ENCODE measurements at places on chromosomes 7 and 10.

GRCh38 chr10:110857265-110858171 lies 14.2 kb upstream of the PDCD4 start:
- DNase-seq, result no peak

DNA sequence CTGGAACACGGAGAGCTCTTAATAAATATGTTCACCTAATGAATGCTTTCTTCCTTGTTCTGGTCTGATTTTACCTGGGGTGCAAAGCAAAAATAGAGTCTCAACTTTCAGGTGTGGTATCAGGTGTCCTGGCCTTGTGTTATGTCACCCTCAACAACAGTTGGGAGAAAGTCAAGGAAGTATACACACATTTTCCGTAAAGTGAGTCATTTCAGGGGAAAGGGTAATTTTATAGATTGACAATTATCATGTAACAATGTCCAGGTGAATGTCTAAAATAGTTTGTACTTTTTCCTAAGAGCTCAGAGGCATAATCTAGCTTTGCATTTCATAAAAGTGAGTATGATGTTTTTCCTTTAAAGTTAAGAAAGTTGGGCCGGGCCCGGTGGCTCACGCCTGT lies 287.4 kb downstream of the SKIDA1 start:
- no peak for DNase-seq

- no peak for DNase-seq
Observed at GRCh38 chr7:73896454-73896853, 35.5 kb downstream of the TMEM270 start.

GRCh38 chr7:13920053-13920697 lies 69.3 kb downstream of the ETV1 start:
- no peak for DNase-seq

- DNase-seq, result peak; percentile 69
Observed at GRCh38 chr7:157389951-157390730, 53.3 kb downstream of the DNAJB6 start.

DNA sequence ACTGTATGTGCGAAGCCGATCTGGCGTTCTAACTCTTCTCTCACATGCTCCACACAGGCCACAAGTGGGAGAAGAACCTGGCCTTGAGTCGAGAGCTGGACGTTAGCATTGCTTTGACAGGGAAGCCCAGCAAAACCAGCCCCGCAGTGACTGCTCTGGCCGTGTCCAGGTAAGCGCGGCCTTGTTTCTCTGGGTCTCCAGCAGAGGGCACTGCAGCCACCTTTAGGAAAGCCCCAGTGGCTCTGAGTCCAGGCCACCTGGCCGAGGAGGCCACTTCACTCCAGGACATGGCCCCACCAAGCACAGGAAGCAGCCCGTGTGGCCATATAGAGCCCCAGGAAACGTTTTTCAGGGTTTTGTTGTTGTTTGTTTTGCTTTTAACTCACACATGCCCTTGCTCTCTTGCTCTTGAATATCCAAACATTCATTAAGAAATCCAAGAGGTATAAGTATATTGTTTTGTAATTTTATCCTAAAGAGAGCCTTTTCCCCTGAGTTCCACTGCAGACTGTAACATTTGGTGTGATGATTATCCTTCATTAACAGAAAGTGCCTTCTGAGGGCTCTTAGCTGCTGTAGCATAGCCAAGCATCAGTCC lies 41.8 kb upstream of the LRRC18 start:
- DNase-seq, result peak; percentile 41

DNA sequence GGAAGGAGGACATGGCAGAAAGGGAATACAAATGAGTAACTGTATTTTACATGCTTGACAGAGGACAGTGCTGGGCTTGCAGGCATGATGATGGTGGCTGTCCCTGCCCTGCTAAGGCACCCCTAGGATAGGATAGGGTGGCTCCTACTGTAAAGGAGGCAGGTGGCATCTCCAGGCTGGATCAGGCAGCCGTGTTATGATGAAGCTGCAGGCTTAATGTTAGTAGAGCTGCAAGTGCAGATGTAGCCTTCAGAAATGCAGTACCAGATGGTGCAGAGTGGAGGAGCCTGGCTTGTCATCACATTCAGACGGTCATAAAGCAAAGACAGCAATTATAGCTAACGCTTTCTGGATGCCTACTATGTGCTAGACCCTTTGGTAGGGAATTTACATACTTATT lies 287.9 kb upstream of the PODXL start:
- DNase-seq, result no peak

GRCh38 chr7:70614237-70615045 lies 517.5 kb upstream of the GALNT17 start:
- DNase-seq, result no peak

DNA sequence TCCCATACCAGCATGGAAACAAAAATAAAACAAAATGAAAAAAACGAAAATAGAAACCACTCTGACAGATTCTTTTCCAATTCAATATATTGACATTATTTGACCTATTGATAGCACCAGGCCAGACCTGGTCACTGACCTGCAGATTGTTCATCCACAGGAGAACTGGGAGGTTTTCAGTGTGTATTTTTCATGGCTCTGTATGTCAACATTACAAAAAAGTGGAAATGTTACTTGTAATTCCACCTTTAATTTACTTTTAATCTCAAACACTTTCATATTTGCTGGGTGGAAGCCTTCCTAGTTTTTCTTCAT lies 2.9 kb downstream of the HKDC1 start:
- DNase-seq, result no peak

DNA sequence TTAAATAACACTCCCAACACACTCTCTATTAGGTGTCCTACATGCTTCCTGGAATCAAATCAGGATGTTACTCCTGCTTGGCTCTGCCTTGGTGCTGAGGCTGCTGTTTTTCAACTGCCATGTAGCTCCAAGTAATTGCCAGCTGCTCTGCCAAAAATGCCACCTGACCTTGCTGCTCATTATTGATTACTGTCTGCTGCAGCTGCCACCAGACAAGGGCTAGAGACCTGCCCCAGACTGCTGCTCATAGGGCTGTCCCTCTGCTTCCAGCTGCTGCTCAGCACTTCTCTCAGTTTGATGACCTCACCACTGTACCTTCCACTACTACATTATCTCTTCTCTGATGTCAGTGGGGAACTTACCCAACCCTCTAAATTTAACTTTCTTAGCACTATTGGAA lies 102.5 kb downstream of the PCLO start:
- no peak for DNase-seq

- DNase-seq, result no peak
Observed at GRCh38 chr10:25768167-25768566, 165.9 kb upstream of the MYO3A start.

- DNase-seq, result no peak
Observed at GRCh38 chr10:60980997-60981396, 37.0 kb upstream of the RHOBTB1 start.

- no peak for DNase-seq
Observed at GRCh38 chr7:110803602-110804143, 287.3 kb upstream of the LRRN3 start.

DNA sequence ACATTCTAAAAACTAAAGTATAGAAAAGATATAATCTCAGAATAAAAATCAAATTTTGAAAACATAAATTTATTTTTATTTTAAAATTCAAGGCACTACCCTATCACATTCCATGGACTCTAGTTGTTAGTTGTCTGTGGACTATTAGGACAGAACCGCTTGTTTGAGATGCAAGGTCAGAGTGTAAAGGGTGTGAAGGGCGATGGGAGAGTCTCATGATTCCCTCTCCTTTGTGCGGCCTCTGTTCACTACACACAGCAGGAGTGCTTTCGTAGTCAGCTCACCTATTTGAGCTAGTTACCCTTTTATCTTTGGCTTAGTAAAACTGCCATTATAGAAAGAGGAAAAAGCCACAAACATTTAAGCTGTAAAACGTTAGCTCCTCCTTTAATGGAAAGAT lies 189.8 kb upstream of the TEX47 start:
- DNase-seq, result no peak

GRCh38 chr10:131451407-131452015 lies 140.0 kb upstream of the TCERG1L start:
- DNase-seq, result no peak

- DNase-seq, result no peak
Observed at GRCh38 chr7:158834878-158835784, 5.8 kb upstream of the ESYT2 start.

DNA sequence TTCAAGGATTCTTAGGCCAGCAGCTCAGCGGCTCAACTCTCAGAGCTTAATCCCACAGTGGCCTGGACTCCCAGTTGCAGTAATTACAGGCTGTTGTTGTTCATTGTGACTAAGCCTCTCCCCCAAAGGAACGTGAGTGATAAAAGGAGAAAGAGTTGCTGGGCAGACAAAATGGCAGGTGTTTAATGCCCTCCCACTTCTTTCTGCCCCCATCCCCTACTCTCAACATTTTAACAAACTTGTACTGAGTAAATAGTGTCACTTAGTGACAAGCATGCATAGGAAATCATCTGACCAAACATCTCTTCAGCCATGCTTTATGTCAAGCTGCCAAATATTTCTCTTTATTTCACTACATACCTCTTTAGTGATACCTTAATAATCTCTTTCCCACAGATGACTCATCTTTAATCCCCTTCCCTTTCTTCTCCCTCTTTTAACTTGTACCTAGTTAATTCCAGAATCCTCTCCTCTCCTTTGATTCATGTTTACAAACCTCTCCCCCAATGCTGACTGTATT lies 12.4 kb upstream of the MTERF1 start:
- no peak for DNase-seq

DNA sequence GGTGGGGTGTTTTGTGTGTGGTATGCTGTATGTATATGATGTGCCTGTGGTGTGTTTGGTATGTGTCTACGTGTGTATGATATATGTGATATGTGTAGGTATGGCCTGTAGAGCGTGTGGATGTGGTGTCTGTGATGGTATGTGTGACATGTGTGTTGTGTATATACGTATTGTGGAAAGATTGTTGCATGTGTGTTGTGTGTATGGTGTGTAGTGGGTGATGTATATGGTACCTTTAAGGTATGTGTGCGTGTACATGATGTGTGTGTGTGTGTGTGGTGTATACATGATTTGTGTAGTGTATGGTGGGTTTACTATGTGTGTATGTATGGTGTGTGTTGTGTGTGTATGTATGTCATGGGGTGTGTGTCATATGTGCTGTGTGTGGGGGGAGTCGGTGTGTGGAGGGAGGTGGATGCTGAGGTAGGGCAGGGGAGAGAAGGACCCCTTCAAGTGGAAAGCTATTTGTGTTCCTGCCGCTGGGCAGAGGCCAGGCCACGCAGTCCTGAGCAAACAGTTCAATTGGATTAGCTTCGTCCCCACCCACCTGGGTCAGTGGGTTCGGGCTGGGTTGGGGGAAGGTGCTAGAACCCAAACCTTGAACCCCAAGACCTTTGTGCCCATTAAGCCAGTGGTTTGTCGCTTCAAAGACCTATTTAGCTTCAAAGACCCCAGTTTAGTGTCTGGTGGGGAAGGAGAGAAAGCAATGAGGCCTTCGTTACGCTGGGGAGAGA lies 1.9 kb upstream of the TRPV6 start:
- no peak for DNase-seq

DNA sequence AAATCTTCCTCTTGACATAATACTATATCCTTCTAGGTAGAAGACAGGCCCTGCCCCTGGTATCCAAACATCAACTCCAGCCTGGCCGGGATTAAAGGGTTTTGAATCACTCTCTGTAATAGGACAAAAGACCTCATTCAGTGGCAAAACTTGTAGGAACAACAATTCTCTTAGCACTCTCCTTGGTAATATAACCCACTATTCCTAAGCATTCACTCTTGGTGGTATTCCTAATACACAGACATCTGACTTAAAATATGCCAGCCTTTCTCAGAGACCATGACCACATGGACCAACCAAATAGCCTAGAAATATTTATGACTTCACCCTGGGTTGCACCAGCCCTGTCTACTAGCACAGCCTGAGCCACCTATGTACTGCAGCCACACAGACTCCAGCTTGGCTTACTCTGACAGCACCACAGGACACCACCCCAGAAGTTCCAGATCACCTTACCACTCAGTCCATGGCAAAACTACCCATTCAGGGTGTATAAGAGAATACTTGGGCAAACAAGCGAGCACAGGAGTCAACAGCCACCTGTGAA lies 244.9 kb upstream of the NEBL start:
- DNase-seq, result no peak

DNA sequence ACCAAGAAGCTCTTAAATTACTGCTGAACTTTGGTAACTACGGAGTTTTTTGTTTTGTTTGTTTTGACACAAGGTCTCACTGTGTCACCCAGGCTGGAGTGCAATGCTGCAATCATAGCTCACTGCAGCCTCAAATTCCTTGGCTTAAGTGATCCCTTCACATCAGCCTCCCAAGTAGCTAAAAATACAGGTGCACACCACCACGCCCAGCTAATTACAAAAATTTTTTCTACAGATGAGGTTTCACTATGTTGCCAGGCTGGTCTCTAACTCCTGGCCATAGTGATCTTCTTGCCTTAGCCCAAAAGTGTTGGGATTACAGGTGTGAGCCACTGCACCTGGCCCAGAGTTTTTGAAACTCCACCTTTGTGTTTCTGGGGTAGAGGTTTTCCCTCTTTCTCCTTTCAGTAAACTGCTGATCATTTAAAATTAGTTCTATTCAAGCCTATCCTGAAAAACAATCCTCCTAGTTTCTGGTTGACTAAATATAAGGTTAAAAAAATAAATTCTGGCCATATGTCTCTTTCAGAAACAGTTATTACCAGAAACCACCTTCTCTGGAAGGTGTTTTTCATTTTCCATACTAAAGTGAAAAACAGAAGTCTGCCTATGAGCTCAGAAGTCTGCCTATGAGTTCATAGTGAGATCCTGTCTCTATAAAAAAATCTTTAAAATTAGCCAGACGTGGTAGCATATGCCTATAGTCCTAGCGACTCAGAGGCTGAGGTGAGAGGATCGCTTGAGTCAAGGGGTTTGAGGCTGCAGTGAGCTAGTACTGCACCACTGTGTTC lies 63.9 kb downstream of the VOPP1 start:
- no peak for DNase-seq

DNA sequence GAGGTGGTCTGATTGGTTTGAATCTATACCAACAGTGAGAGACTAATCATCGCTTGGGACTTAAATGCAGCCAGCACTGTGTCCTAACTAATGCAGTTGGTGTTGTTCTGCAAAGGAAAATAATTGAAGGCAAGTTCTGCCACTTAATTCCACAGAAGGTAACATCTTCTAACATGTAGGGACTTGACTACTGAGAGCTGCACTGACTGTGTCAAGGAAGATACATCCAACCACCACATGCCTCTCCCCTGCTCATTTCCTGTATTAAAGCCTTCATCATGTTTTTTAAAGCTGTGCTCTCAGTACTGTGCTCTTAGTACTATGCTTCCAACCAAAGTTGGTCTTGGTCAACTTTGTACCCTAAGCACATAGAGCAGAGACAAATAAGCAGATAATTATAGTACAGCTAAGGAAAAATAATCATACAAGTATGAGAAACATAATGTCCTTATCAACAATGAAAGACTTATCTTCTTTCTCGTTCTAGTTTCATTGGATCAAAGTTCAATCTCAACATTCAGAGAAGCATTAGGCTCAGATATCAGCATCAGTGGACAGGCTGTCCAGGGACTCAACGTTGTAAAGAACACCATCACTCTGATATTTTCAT lies 2.8 kb upstream of the CYP3A4 start:
- no peak for DNase-seq

DNA sequence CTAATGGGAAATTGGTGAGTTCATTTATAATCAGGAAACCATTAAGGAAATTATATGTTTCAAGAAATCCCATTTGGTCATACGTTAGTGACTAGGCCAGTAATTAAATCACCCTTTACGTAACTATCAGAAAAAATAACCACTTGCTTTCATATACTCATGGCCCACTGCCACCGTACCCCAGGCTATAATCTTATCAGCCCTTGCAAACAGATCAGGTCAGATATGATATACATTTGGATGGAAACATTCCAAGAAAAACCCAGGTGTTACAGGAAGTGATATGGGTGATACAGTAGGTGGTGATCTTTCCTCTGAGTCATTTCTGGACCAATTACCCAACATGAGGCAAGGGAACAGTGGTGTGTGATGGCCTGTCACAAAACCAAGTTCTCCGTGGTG lies 481.0 kb upstream of the SEMA3A start:
- no peak for DNase-seq

Data from activated CD4-positive, alpha-beta T cell treated with anti-CD3 and anti-CD28 coated beads, Interleukin-2, amount 10 ng/mL, durations not matched to agents 7 days and 5 days (primary cell).